ENCODE measurements at places on chromosomes 11 and 22.

DNA sequence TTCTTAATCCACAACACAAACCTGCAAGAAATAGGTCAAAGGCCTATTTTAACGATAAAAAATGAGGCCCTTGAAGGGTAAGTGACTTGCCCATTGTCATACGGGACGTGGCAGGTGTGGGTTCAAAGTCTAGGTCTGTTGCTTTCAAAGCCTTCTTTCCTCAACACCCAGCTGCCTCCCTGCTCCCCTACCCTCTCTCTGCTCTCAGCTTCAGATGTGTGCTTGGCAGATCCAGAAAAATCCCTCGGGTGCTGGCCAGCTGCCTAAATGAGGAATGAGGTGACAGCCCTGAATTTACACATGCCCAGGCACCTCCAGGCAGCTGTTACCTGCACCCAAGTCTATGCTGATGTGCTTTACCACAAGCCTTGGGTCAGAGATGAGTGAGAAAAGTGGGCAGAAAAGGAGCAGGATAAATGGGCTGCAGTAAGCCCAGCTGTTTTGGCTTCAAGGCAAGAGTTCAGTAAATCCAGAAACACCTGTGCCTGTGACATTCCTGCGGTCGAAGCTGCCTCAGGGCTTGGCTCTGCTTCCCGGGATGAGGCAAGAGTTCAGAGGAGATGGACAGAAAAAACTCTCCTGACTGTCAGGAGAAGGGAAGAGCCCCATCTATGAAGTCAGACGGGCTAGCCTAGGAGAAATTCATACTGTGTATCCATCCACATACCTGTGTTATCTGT lies 49.9 kb upstream of the LDLRAD3 start:
- no peak for DNase-seq

GRCh38 chr11:59551659-59552521 lies 40.6 kb downstream of the OR4D9 start:
- peak; percentile 36 for DNase-seq

DNA sequence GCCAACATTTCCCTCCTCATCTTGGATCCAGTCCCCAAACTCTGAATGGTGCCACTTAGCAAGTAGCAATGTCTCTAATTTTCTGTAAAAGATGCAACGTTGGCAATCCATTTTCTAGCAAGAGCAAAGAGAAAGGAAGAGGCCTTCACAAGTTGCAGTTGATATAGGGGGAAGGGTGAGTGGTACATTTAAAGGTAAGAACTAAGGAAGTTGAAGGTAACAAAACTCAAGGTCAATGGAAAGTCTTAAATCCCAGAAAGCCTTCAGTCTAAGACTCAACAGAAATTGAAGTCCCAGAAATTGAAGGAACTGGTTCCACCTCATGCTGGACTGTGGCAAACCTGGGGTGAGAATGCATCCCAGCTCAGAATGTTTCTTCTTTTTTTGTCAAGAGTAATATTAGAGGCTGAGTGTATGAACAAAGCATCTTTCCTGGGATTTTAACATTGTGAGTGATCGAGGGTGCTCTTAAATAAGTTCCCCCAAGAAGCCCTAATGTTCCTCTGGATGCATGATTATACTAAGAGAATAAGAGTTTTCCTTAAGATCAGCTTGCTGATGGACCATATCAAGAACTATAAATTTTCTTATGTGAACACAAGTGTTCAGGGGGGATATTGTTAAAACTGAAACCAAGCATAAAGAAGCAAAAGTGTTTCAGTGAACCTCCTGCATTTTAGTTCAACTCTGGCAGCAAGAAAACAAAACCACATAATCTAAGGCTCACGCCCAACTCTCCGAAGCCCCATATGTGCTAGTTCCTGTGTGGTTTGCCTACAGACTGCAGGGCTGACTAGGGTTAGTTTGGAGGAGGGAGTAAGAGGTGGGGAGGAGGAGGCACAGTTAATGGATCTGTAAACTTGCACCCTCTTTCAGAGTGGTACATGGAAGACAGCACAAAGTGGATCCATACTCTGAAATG lies at the start of gene GRAP2:
GRAP2 (plus strand) TSS at position 779 of the 922 bp plus-strand sequence. CDS start 46,023 bp downstream, outside the sequence.
- DNase-seq = peak; percentile 52

GRCh38 chr11:7307836-7308235 lies 56.1 kb downstream of the SYT9 start:
- no peak for DNase-seq

GRCh38 chr11:119788911-119789560 lies 60.0 kb upstream of the NECTIN1 start:
- no peak for DNase-seq

DNA sequence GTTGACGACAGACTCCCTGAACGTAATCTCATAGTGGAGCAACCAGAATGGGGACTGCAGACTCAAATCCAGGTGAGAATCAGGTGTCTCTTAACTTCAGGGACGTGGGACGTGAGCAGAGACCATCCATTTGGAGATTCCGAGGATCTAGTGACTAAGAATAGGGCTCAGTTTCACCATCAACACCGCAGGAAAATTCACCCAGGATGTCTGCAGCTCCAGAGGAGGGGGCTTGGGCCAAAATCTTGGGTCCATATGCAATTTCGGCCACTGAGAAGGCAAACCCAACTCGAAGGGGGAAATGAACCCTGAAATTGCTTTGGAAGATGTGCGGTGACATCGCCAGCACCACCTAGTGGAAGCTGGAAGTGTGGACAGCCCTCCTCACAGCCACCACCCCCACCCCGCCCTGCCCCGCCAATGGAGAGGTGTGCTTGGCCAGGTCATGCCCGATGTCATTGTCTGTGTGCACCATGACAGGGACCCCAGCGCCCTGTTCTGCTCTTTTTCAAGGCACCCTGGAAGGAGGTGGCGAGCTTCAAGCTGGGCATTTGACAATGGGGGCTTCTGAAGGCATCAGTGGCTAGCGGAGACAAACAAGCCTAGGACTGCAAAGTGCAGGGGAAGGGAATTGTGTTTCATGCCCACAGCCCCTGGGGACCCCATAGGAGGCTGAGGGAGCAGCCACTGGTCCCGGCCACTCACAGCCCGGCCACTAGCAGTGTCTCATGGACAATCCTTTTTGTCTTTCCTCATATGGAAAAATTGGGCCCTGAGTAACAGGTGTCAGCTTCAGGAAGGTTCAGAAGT lies 24.8 kb downstream of the APOL1 start:
- DNase-seq = peak; percentile 73

DNA sequence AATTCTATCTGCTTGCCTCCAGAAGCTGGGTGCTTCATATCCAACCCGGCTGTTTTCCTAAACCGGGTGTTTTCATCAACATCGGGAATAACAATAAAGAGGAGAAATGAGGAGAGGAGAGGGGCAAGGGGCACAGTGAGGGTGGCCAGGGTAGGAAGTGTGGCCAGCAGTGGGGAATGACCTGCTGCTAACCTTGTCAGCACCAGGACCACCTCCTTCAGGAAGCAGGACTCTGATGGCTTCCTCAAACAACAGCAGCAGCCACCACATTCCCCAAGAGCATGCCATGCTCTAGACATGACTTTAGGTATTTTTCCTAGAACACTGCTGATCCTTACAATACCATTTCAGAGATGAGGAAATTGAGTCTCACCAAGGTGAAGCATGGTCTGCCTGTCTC lies 52.4 kb downstream of the TPBGL start:
- no peak for DNase-seq

GRCh38 chr11:40100781-40101180 lies 1358.7 kb downstream of the LRRC4C start:
- DNase-seq = no peak

- no peak for DNase-seq
Observed at GRCh38 chr11:27227736-27228135, 135.3 kb downstream of the CCDC34 start.

GRCh38 chr11:89489930-89490329 lies 1.2 kb downstream of the NOX4 start:
- DNase-seq = no peak

DNA sequence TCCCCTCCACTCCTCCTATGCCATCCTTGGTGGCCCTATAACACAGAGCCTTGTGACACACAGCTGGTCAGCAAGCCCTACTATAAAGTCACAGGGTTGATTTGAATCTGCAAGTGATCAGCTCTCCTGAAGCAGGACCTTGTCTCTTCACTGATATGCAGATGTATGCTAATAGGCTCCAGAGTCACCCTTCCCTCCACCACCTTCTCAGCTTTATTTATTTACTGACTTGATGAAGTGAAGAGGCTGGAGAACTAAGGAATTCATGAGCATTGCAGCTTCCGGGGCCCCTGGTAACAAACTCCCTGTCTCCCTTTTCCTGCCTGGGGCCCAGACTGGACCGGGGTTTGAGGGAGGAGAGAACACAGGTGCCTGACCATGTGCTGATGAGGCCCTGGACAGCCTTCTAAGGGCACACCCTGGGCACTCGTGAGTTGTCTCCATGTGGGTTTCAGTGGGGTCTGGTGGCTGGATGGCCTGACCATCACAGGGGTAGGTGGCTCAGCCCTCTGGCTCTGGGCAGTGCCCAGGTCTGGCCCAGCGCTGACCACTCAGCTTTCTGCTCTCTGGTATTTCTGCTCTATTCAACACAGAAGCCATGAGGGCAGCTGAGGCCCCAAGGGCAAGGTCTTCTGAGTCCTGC lies 307.5 kb downstream of the NTM start:
- no peak for DNase-seq

DNA sequence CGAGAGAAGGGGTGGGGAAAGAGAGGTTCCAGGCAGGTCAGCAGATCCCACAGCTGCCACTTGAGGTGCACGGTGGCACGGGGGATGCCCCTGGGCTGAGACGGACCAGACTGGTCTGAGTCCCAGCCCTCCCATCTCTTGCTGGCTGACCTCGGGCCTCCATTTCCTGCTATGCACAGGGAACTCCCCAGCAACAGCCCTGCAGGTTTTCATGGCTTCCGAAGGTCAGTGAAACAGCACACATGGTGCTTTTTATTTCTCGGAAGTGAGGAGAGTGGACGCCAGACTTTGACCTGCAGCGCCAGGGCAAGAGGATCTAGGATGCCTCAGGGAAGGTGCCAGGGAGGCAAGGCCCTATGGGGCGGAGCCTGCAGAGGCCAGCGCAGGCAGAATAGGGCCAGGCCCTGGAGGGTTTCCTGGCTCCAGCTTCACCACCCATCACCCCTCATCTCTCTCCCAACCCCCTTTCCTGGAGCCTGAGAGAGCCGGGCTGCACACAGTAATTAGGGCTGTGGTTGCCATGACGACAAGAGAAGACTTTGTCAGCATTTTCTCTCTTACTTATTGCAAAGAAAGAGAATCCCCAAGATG lies 29.5 kb downstream of the SLC22A12 start:
- DNase-seq = no peak

DNA sequence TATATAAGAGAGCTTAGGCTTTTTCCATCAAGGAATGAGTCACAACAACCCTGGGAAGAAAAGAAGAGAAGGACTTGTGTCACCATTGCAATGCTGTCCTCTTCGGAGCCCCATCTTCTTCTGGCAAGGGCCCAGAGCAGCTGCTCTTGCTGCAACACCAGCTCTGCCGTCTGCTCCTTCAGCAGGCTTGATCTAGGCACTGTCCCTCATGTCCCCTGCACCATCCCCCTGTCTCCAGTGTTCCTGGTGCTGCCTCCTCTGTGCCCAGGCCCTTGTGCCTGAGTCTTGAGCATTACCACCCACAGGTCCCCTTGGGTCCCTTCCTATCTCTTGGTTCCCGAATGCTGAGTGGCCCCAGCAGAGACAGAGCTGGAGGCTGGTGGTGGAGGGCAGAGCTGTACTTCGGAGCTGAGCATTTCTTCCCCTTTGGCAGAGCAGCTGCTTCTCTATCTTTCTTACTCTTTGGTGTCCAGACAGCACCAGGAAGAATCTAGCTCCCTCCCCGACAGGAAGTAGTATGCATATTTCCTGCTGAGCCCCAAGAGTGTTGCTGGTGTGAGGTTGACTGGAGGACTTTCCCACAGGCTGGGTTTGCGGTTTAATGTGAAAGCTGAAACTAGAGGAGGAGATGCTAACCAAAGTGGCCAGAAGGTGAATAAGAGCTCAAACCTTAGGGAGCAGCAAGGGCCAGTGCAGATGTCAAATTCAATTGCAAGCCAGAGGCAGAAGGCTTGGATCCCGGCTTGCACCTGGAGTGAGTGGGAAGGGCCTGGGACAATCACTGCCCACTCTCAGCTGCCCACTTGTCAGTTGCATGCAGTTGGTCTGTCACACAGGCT lies 27.8 kb downstream of the WEE1 start:
- DNase-seq = peak; percentile 67
